Hypothalamus (tissue), 51 donors: ENCODE measurements at places on chromosomes 12 and 14.

DNA sequence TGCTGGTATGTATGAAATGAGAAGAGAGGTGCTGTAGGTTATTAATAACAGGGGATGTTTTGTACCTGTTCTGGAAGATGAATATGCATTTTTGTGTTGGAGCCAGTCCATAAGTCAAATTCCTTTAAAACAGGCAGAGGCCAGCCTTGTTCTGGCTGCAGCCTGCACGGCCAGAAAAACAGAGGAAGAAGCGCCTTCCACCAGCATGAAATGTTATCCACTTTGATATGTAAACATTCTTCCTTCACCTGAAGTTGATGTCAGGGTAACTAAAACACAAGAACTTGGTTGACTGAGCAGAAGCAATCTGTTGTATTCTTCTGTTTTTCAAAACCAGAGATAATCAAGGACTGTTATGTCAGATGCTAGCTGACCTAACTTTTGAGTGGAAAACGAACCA is 237.9 kb upstream of the PLEKHG7 start:
- no peak for DNase-seq

DNA sequence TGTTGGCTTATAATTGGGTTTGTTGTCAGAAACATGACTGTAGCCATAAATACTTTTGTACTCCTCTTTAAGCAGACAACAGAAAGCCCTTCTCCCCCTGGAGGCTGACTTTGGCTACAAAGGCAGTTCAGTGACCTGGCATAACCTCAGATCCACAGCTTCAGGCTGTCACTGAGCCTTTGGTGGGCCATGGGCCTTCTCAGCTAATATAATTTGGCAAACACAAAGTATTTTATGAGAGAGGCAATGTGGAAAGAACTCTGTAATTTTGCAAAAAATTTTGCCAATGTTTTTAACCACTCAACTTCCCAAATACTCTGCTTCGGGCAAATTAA is 15.5 kb upstream of the MGP start:
- no peak for DNase-seq

DNA sequence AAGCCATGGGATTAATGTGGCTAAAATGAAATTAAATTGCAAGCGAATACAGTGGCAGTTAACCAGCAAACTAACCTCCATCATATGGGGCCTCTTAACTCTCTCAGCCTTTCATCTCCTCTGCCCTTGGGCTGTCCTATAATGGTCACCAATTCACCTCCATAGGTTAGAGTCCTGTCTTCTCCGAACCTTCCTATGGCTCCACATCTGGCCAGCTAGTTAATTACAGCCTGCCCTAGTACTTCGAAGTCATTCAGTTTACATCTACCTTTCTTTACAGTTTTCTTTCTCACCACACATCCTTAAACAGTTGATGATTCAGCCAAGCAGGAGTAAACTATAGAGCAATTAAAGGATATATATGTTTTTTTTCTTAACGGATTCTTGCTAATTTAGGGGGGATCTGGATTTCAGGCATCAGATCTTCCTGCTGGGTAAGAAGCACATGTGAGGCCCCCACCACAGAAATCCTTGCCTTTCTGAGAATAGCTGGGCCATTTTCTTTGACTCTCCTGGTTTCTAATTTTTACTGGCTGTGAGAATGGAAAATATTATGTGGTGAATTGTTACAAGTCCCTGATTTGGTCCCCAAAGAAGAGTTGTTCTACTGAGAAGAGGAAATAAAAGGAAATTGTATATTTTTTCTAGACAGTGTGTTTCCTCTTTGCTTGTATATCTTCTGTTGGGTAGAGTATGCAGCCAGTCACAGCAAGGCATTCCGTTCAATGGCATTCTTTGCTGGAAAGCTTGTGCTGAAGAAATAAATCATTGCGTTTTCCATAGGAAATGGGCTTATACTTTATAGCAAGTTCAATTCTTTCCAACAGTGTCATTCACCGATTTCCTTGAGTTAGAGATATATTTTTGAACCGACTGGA is 16.7 kb downstream of the HMGA2 start:
- DNase-seq = no peak

- no peak for DNase-seq
Measured at GRCh38 chr12:130708648-130709047, 7.5 kb downstream of the RIMBP2 start.

DNA sequence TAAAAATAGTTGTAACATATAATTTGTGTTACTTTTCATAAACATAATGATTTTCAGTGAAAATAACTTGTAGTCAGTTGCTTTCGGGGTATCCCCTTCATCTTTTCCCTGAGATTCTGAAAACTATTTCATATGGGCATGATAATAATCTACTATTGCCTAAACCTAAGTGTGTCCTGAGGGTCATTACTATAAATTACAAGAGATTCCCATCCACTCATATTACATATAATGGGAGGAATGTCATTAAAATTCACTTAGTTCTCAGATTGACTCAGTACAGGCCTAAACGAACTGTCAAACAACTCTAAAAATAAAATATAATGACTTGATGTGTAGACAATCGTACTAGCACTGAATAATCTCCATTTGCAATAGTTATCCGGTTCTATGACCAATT is 72.7 kb downstream of the PTPRR start:
- DNase-seq = no peak

DNA sequence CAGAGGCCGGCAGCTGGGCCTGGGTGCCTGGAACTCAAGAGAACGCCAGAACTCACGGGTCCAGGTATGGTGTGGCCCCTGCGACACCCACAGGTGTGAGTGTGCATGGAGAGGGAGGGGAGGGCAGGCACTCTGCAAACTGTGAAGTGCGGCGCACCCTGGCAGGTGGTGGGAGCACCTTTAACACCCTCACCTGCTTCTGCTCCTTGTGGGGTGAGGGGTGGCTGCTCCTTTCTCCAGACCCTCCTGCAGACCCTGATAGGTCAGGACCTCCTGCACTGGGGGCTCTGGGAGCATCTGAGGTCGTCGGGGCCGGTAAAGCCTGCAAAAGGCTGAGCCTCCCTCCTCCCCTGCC is 324.7 kb upstream of the SFSWAP start:
- no peak for DNase-seq
